ENCODE measurements at places on chromosomes 6 and 20. TPM values are rescaled to one million over a fixed set of nuclear protein-coding genes. Genes with fewer than 3 reads are reported as not detected.

GGTLC1 gene
- polyA plus RNA-seq, result not detected

WFDC5 gene
- polyA plus RNA-seq, result not detected

- DNase-seq, result peak; percentile 6
Measured at GRCh38 chr20:35088231-35089145, 4.1 kb downstream of the TRPC4AP start.

GRCh38 chr6:51830666-51831065 lies 256.7 kb downstream of the PKHD1 start:
- no peak for DNase-seq

DNA sequence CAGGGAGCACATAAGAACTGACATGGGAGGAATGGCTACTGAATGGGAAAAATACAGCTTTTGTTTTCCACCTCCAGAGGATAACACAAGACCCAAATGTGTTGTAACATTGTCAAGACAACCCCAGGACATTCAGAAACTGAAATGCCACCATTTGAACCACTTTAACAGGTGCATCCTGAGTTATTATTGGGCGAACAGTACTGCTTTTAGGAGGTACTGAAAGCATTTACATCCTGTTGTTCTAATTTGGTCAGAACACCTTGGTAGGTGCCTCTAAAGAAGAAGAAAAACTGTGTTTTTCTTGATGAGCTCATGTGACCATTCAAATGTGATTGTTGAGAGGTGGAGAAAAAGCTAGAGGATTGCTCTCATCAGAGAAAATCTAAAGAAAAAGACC lies 6.4 kb upstream of the TXNDC5 start:
- no peak for DNase-seq

- DNase-seq, result no peak
Measured at GRCh38 chr6:130069485-130069884, 51.1 kb downstream of the L3MBTL3 start.

DNA sequence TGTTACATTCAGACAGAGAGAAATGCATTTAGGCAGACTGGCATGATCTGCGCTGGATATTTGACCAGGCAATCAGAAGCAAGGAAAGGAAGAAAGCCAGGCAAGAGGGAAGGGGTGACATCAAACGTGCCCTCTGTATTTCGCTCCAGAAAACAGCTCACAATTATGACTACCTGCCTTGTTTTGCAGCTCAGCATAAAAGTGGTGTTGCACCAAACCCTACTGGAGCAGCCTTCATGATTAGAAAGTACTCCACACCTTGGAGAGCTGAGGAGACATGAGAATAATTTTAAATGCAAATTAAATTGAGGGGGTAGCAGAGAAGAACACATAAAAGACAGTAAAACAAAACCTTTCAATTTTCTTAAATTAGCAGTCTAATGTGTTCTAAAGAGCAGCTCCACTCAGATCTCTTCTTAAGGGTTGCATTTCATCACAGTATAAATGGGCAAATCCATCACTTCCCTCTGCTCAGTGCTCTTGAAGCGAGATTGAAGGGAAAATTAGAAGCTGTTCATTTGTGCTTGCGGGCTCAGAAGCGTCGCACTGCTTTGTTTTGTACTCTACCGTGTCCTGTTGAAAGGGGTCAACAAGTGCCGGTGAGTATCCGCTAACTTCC lies at the start of gene PHACTR1:
Gene PHACTR1, plus strand, starts transcription at position 470 of the 619 bp plus-strand sequence.
- no peak for DNase-seq

CST1 gene
- polyA plus RNA-seq, result 8.5 TPM

Measured in fibroblast of lung (primary cell).